ENCODE measurements at places on chromosomes 2 and 18.

DNA sequence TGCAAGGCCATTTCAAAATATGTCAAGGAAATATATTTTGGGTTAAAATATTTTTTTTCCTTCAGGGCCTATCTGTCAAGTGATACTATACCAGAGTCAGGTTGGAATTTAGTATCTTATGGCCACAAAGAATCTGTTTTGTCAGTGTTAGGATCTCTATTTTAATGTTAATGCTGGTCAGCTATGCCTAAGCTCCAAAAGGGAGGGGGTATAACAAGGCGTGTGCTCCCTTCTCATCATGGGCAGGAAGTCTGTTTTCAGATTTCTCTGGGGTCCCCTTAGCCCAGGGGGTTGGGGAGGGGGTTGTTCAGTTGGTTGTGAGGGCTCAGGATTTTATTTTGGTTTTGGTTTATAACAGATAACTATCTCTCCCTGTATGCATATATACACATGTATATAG, 126.4 kb downstream of the TMEM163 start:
- DNase-seq: no peak

DNA sequence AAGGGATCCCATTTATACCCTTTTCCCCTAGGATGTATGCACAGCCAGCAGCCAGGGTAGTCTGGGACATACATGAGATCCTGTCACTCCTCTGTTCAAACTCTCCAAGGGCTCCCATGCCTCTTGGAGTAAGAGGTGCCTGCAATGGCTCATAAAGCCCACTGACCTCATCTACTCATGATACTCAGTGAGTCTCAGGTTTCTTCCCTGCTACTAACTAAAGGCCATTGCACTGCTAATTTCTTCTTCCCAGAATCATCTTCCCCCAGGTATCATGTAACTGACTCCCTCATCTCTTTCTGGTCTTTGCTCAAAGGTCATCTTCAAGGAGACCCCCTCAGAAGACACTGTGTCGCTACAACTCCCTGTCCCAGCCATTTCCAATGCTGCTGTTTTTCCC, 68.2 kb downstream of the CCBE1 start:
- DNase-seq: no peak

DNA sequence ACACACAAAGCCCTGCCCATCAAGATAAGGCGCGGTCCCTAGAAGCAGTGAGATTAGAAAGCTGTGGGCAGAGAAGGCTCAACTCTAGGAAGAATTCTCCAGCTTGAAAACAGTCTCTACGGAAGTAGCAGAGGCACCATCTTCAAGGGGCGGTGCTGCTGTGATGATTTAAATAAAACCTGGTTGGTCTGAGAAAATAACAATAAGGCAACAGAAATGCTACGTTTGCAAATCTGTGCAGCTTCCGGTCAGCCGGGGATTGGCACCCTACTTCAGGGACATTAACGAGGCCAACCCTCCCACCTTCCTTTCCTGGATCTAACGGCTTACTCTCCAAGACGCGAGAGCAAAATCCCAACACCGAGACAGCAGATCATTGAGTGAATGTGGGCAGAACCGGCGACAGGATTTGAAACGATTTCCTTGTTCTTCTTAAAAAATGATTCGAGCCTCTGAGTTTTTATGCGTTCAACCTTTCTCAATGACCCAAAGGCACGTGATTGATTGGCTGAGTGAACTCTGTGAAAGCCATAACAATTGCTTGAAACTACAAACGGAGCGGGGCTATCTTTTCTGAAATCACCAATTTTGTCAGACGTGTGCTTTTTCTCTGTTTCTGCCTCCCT, 93.7 kb upstream of the ZNF516 start:
- no peak for DNase-seq

DNA sequence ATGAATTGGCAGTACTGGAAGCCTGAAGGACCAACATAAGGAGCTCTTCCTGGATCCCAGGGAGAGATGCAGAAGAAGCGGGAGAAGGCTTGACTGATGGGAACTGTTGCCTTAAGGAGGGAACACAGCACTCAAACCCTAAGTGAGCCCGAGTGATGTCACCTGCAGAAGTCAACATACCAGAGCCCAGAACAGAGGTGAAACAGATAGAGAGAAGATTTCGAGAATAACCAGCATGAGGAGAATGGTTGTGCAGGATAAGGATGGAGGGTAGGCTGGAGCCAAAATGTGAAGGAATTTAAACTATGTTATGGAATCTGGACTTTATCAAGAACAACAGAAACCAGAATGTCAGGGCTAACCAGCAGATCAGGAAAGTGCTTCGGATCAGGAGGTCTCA, 463.1 kb upstream of the DDX18 start:
- no peak for DNase-seq

- no peak for DNase-seq
Observed at GRCh38 chr18:78017869-78018268, 768.2 kb downstream of the GALR1 start.

DNA sequence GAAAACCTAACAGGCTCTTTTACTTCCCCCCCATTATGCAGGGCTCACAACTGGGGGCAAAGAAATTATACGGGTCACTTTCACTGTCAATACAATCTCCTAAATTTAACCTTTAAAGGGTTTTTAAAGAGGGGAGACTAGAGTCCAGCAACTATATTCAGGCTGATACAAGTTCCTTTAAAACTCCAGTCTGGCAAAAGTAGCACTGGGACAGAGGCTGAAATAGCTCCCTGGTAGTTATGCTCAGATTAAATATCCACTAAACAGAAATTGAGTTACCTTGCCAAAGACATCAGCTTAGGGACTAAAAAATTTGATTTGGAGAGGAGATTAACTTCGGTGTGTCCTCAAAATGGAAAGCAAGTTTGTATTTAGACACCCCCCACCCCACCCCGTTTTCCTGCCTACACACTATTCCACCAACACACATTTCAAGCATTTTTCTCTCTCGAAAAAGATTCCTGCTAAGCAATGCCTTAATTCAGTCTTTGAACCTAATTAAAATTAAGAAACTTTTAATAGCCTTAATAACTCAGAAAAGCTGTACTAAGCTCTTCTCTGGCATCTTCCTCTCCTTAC, 127.2 kb downstream of the OSBPL1A start:
- DNase-seq: no peak

- DNase-seq: no peak
Observed at GRCh38 chr2:155692106-155692505, 640.4 kb downstream of the NR4A2 start.

GRCh38 chr2:228624733-228625132, 443.2 kb upstream of the SPHKAP start:
- DNase-seq: no peak

GRCh38 chr2:105537920-105538319, 139.1 kb upstream of the FHL2 start:
- no peak for DNase-seq

GRCh38 chr2:178782236-178782635, 25.0 kb downstream of the TTN start:
- DNase-seq: no peak

DNA sequence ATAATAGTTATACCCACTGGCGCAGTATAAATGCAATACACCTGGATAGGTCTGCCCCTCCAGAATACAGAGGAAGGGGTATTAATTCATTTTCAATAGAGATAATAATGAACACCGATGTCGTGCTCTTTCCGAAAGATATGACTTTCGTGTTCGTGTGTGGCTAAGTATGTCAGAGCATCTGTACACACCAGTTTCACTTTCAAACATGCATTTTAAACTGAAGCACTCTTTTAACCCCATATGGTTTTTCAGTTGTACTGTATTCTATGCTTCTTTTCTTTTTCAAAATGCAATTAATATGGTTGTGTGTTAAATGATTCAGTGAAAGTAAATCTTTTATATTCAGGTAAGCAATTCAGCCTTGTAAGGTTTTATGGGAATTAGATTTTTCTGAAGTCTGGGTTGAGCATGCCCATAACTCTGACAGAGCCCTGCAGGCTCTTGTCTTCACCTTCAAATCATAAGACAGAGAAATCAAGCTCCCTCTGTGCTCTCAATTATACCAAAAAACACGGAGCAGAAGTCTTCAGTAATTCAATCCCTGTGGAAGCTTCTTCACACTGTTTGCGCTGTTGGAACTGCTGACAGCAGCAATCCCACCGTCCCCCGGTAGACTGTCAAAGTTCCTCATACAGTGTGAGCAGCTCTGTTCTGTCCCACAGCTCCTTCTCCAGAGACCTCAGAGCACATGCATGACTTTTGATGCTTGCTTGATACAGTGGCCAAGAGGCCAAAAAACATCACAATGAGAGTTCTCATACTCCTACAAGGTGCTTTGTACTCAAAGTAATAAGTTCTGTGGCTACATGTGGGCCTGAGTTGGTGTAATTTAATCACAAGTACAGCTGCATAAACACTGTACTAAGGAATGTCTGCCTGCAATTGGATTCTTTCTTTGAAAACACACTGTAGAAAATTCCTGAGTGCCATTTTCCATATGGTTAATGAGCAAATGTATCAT, 186.8 kb downstream of the ZNF521 start:
- DNase-seq: no peak

DNA sequence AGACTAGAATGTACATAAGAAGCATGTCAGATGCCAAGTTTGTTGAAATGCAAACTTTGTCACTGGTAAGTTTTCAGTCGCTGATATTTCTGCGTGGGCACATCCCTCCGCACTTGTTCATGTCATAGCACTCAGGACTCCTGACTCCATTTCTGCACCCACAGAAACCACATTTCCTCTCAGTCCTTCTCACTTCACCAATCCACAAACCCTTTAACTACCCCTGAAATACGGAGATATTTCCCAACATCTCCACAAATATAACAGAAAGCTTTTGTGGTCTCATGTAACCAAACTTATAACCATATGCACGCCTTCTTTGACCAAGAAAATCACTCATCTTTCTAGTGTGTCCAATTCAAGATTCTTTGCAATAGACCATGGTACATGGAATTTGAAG, 276.9 kb upstream of the ERBB4 start:
- no peak for DNase-seq

DNA sequence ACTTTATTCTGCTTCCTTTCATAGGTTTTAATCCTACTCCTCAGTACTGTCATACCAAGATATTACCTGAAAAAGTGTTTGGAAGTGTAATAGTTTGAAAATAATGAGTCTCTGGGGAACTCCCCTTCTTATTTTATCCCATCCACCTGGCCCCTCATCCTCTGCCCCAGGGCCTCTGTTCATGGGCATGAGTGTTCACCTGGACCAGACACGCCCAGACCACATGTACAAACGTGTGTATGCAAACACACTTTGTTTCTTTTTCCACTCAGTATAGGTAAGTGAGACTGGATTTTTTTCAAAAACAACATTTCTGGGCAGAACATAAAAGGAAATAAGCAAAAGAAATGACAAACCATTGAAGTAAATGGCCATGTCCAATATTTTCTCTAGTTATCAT, 62.1 kb upstream of the THSD7B start:
- DNase-seq: no peak

DNA sequence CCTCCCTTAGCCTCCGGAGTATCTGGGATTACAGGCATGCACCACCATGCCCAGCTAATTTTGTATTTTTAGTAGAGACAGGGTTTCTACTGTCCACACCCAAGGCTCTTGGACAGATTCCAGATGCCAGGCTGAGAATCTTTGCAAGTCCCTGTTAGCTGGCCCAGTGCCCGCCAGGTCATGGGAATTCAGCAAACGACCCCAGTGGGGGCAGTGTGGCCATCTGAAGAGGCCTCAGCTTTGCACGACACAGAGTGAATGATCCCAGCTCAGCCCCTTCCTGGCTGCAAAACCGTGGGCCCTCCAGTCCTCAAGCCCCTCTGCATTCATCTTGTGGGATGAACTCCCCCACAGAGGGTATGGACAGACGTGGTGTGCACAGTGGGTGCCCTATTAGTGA, 179.5 kb upstream of the ID2 start:
- DNase-seq: no peak

DNA sequence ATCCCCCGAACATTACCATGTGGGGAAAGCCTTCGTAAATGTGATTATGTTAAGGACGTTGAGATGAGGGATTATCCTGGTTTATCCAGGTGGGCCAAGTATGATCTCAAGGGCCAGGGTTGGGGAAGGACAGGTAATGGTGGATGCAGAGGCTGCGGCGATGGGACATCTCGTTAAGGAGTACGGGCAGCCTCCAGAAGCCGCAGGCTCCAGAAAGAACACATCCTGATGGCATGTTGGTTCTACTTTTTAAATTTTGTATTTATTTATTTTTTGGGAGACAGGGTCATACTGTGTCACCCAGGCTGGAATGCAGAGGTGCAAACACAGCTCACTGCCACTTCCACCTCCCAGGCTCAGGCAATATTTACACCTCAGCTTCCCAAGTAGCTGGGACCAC, 86.2 kb upstream of the RAB6C start:
- DNase-seq: no peak

GRCh38 chr2:180699657-180700361, 280.6 kb upstream of the UBE2E3 start:
- DNase-seq: no peak

- no peak for DNase-seq
Observed at GRCh38 chr18:275486-275885, 7.6 kb upstream of the THOC1 start.

DNA sequence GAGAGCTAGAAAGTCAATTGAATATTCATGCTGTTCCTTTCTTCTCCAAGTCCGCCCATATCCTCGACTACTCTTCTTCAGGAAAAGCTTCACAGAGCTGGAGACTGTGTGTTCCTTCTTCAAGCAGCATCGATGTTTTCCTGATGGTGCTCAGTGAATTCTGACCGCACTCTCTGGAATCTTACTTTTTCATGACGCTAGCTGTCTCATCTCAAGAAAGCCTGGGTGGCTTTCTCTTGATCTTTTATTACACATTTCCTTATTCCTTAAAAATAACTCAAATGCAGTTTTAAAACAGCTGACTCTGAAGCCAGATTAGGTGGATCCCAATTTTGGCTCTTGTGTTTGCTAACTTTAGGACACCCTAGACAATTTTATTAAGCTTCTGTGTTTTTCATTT, 1245.1 kb upstream of the LRRTM1 start:
- no peak for DNase-seq

- DNase-seq: no peak
Observed at GRCh38 chr2:216851486-216852090, 8.3 kb downstream of the TNP1 start.

DNA sequence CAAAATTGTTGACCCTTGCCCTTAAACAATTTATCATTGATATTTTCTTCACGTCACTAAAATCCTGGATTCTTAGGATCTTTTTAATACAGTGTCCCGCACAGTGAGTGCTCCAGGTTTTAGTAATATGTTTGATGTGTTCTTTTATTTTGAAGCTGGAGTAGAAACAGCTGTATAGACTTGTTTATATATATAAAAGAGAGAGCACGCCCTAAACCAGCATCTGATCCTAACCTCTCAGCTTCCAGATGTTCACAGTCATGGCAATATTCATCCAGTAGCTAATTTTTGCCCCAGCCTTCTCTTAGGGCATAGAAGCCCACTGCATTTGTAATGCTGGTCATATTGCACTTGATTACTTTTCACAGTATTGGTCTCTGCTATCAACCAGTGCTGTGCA, 170.0 kb upstream of the EPAS1 start:
- no peak for DNase-seq

- DNase-seq: no peak
Observed at GRCh38 chr2:37181726-37182684, 6.5 kb downstream of the SULT6B1 start.

DNA sequence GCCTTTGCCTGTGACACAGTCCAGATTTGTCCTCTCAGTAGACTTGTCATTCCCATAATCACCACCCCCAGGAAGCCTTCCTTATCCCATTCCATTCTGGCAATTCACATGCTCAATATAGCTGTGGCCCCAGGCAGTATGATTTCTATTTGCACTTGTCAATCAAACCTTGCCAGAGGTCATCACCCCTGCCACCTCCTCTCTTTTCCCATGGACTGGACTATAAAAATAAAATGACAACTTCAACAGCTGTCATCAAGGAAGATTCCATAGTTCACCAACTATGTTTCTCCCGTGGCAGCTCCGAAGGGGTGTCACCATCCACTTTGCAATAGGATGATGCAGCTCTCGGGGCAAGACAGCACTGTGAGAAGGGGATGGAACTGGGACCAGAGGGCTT, 255.7 kb downstream of the CELF4 start:
- no peak for DNase-seq

Measured in activated naive CD4-positive, alpha-beta T cell treated with anti-CD3 and anti-CD28 coated beads, Interleukin-2, amount 50 U/mL, for 16 hours (primary cell).